Mesothelial cell of epicardium (in vitro differentiated cells): ENCODE measurements at places on chromosomes 4 and X. TPM values are rescaled to one million over a fixed set of nuclear protein-coding genes. Genes with fewer than 3 reads are reported as not detected.

GRCh38 chrX:141341341-141341740 is 99.0 kb upstream of the SPANXC start:
- H3K4me3 ChIP-seq, result no peak overlapping the region
- H3K27me3 ChIP-seq, result no peaks in the 10 kb centered on the region
- no peak for DNase-seq

DNA sequence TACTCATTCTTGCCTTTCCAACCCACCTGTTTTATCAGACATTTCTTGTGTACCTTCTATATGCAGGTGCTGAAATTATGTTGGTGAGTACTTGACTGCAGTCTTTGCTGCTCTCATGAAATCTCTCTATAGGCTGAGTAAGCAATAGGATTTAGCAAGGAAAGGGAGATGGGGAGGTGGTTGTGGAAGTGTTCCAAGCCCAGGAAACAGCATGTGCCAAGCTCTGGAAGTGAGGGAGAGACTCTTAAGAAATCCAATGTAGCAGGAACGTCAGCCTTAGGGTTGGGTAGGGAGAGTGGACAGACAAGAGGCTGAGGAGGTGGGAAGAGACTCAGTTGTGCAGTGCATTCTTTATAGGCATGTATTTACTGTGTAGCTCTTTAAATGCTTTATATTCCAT is 5.6 kb downstream of the SEPTIN11 start:
- H3K4me1 ChIP-seq, result peaks cover 29% of the 10 kb centered on the region
- no peaks in the 10 kb centered on the region for H3K36me3 ChIP-seq
- no peak overlapping the region for H3K4me3 ChIP-seq
- H3K27me3 ChIP-seq, result no peaks in the 10 kb centered on the region

- H3K27ac ChIP-seq, result no peak overlapping the region
- H3K4me3 ChIP-seq, result no peak overlapping the region
- no peaks in the 10 kb centered on the region for H3K4me1 ChIP-seq
- H3K27me3 ChIP-seq, result no peaks in the 10 kb centered on the region
These were observed 2101.5 kb upstream of the AGA start for GRCh38 chr4:179543771-179544170.

DNA sequence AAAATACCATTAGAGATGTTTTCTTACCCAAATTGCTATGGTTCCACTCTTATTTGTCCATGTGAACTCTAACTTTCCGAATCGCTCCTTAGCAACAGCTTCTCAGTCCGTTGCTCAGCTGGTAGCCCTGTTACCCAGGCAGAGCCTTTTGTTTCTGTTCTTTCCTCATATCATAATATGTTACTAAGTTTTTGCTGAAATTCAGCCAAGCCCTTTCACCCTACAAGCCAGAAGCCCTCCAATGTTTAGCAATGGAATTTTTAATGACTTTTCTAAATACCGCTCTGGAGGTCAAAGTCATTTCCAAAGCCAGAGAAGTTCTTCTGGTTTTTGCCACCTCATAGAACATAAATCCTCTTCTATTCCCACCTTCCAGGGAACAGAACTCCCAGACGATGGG is 1029.5 kb downstream of the C4orf33 start:
- H3K27ac ChIP-seq, result no peak overlapping the region
- H3K27me3 ChIP-seq, result no peaks in the 10 kb centered on the region
- H3K4me1 ChIP-seq, result peaks cover 5% of the 10 kb centered on the region
- H3K4me3 ChIP-seq, result no peak overlapping the region
- no peaks in the 10 kb centered on the region for H3K36me3 ChIP-seq
- DNase-seq, result no peak

The IL2 gene
- not detected in 3 replicates for total RNA-seq
